Suppressor macrophage (primary cell): ENCODE measurements at places on chromosomes 3 and 15.

DNA sequence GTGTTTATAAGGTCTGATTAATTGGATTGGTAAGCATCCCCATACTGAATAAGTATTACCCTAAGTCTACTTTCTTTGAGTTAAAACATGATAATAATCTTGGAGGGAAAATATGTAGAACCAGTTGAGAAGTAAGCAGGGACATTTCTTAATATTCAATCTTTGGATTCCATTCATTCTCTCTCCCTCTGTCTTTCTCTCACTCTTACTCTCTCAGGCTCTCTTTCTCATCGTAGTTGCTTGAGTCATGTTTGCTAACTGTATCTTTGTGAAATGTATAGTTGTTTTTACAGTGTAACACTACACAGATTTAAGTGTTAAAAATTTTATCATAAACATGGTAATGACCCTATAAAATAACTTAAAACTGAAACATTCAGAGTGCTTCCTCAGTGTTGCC lies 163.8 kb downstream of the RSRC1 start:
- DNase-seq: no peak

DNA sequence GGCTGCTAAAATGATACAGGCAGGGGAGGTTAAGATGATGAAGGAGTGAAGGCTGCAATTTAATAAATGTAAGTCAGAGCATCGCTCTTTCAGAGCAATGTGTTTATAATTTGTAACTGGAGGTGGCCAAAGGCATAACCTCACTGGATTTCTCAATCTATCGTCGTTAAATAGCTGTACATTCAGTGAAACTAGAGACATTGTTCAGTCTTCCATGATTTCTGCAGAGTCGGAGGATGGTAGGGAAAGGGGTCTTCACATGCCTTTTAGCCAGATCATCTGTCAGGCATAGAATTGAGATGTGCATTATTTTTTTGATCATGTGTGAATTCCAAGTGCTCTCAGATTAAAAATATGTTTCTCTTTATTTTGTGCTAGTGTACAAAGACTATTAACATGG lies 315.4 kb downstream of the OXSM start:
- DNase-seq: no peak

DNA sequence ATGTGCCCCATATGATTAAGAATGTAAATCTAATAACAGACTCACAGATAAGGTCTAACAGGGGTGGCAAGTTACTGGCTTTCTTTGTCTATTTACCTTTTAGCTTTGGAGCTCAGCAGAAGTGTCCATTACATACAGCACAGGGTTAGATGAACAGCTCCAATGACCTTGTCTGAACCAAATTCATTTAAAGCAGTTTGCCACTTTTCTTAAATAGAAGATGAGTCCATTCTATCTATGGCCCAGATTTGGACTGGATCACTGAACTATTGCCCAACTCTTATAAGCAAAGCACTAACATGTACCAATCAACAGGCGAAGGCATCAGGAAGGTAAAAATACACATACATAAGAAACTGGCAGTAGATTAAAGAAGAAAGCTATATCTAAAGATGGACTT lies 214.4 kb downstream of the TIGIT start:
- no peak for DNase-seq

- no peak for DNase-seq
These were observed 146.8 kb upstream of the GAP43 start for GRCh38 chr3:115476472-115476871.

DNA sequence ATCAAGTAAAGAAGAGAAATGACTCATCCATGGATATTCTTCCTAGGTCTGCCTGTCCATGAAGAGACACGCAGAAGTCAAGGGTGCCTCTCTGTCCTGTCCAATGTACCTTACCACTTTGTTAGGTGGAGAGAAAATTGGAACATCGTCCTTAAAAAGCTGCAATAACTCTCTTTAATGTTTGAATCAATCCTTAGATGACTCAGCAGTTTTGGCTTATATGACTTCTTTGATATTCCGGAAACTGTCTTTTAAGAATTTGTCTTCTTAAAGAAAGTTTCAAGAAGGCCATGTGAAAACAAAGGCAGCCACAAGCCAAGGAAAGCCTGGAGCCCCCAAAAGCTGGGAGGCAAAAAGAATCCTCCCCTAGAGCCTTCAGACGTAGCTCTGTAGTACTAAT lies 49.2 kb downstream of the MRPL3 start:
- no peak for DNase-seq

DNA sequence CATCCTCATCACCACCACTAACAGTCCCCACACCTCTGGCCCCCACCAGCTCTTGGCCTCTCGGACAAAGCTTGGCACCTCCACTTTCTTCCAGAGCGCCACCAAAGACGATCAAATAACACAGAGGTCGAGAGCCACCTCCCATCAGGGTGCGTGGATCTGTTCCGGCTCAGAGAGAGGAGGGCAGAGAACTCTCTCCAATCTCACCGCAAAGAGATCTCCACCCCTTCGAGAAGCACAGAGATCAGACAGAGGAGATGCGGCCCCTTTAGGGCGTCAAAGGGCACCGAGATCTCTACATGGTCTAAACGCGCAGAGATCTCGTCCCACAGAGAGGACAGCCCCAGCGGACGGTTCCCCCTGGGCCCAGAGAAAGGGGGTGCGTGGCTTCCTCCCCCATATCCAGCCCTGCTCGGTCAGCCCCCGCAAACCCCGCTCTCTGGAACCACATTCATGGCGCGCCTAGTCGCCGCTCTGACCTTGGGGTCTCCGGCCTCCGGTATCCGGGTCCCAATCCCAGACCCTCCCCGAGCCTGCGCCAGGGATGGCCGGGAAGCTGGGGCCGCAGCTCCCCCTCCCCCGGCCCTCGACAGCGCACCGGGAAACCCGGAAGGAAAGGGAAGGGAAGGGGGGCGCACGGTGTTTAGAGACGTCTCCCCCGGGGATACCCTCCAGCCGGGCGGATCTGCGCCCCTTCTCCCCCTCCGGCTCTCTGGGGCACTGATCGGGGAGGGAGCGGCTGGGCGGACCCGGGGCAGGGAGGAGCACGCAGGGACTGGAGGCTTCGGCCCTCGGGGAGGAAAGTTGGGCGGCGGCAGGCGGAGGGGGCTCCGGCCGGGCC lies 608 bp downstream of the SCN5A start:
- no peak for DNase-seq
